NCI-H774 (cell line): ENCODE measurements at places on chromosomes 7 and 10.

- no peak for DNase-seq
Measured at GRCh38 chr10:132994185-132994796, 51.9 kb upstream of the CFAP46 start.

DNA sequence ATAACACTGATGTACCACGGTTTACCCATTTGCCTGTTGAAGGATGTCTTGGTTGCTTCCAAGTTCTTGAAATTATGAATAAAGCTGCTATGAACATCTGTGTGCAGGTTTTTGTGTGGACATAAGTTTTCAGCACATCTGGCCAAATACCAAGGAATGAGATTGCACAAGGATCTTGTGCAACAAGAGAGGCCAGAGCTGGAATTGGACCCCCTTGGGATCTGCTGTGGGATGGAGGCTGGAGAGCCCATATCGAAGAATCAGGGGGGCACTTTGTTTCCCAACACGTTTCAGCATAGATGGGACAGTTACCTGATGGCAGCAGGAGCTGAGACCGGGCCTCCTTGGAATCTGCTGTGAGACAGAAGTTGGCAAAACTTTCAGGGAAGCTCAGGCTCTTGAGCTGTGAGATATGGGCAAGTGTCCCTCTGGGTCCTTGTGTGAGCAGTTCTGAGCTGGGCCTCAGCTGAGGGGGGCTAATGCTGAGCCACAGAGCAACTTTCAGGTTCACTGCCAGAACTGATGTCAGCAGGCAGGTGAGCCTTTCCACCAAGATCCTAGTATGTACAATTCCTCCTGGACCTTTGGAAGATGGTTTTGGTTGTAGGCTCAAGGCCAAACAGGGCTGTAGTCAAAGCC lies 115.2 kb upstream of the RAB18 start:
- DNase-seq = no peak

- no peak for DNase-seq
Measured at GRCh38 chr10:48531486-48531885, 73.4 kb downstream of the ARHGAP22 start.

GRCh38 chr7:40595129-40595528 lies 460.3 kb downstream of the SUGCT start:
- no peak for DNase-seq

DNA sequence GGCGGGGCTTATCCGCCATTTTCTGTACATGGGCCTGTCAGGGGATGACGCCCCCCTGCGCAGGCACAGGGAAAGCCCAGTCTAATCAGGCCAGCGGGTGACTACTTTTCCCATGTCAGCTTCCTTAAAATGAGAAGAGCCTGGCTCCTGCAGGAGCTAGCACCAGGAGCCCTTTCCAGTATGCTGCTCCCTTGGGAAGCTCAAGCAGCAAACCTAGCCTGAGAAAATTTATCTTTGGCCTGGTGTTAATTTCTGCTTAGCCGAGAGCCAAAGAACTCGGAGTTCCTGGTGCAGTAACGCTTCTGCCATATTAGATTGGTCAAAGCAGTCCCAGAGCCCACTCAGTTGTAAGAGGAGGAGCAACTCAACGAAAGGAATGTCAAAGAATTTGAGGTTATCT lies 239.0 kb upstream of the PHYHIPL start:
- DNase-seq = no peak

DNA sequence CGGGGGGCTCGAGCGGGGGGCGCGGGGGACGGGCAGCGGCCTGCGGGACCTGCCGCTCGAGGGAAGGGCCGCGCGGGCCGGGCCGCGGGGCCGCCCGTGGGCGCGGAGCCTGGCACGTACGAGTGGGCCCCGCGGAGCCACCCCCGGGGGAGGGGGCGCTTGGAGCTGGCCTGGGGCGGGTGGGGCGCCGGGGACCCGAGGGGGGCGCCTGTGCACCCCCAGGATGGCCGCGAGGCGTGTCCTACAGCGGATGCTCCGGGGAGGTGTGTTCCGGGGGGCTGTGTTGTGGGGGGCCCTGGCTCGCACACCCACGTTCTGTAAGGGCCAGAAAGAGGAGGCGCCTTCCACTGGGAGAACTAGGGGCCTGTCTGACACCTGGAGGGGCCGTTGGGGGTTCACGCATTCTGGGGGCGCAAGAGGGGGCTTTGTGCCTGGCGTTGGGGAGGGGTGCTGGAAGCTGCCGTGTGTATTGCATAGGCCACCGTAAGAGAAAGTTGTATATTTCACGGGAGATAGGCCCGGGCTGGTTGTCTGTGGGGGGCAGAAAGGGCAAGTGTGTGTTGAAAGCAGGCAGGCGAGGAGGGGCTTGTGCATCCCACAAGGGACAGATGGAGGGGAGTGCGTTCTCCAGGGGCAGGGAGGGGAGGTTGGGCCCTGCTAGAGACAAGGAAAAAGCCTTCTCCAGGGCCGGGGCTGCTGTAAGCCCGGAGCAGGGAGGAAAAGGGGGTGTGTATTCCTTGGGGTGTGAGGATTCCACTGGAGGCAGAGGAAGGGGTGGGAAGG lies 663 bp downstream of the VPS37D start:
- DNase-seq = no peak

GRCh38 chr7:103598326-103598905 lies 152.4 kb upstream of the SLC26A5 start:
- no peak for DNase-seq

GRCh38 chr10:53403688-53404087 lies 631.1 kb upstream of the MBL2 start:
- DNase-seq = peak; percentile 9

DNA sequence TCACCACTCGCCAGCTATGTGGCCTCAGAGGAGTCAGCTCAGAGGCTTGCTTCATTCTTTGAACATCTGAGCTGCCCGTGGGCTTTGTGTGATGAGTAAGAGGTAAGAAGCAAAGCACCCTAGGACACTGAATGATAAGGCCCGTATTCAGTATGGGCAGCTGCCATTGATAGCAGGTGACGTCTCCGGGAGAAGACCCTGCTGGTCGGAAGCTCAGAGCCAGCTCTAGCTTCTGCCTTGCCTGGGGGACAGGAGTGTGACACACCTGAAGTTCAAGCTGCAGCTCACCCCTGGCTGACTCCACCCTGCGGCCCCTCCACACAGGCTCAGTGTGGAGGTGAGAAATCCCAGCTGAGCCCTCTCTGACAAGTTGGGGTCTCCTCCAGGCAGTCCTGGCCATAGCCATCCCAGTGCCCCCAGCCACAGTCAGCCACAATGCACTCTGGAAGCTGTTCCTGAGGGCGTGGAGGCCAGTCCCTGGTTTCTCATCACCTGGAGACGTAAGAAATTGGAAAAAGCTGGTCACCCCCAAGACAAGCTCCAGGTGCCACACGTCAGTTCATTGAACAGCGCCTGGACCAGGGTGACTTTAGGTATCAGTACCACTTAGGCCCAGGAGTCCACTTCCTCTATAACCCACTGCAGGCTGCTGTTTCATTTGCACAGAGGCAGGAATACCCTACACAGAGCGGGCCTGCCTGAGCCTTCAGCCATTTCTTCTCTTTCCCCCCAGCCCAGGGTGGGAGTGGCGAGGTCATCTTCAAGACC lies 164.9 kb upstream of the RHEB start:
- DNase-seq = no peak
